Activated T-cell treated with anti-CD3 and anti-CD28 coated beads, Interleukin-2, amount 50 U/mL, for 72 hours (primary cell): ENCODE measurements at places on chromosomes 16 and 17.
A peak's percentile ranks its signal among the peaks of the same experiment; 100 is the strongest.

DNA sequence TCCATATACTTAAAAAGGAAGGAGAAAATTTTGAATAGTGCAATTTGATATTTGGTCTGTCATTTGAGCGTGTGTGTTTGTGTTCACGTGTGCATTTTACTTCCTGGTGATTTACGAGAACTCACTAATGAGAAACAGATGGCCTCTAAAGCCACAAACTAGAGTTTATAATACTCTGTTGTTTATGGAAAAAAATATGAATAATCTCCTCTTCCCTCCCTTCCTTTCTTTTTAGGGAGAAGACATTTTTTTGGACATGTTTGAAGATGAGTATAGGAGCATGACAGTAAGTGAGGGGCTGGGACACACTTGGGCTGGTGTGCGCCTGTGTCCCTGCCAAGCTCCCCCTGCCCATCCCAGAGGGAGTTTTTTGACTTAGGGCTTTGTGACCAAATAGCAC lies 102.7 kb downstream of the CLEC16A start:
- no peaks in the 10 kb centered on the region for H3K27me3 ChIP-seq
- H3K36me3 ChIP-seq = peaks cover 31% of the 10 kb centered on the region
- H3K27ac ChIP-seq = peak overlapping the region; percentile 68
- H3K4me3 ChIP-seq = no peak overlapping the region
- no peak for DNase-seq

- no peak overlapping the region for H3K4me3 ChIP-seq
- peaks cover 10% of the 10 kb centered on the region for H3K4me1 ChIP-seq
- no peak for DNase-seq
- H3K27ac ChIP-seq = no peak overlapping the region
- H3K36me3 ChIP-seq = no peaks in the 10 kb centered on the region
Measured at GRCh38 chr17:39663688-39664580, 1.2 kb upstream of the TCAP start.

DNA sequence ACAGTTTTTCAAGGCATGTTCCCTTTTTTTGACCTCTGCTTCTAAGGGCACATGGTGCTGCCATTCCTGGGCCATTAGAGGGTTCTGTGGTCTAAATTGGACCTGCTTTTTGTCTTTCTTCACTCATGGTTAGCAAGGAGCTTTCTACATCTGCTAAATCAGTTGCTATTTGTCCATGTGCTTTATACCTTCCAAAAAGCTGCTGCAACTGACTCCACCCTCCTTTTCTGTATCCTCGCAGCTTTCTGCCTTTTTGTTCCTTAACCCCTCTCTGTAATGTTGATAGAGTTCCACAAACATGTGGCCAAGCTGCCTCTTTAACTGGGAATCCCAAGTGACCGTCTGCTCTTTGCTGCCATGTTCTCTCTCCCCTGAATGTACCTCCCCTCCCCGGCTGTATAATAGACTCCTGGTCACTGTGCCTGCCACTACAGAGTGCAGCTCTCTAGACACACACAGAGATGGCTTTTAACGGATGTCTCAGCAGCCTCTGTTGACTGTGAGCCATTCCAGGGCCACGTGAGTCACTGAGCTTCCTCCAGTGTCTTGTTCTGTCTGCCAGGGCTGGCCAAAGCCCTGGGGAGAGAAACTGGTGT lies 57.4 kb upstream of the TEKT3 start:
- H3K4me3 ChIP-seq = no peak overlapping the region
- no peak for DNase-seq
- peaks cover 22% of the 10 kb centered on the region for H3K27me3 ChIP-seq
- H3K27ac ChIP-seq = no peak overlapping the region

DNA sequence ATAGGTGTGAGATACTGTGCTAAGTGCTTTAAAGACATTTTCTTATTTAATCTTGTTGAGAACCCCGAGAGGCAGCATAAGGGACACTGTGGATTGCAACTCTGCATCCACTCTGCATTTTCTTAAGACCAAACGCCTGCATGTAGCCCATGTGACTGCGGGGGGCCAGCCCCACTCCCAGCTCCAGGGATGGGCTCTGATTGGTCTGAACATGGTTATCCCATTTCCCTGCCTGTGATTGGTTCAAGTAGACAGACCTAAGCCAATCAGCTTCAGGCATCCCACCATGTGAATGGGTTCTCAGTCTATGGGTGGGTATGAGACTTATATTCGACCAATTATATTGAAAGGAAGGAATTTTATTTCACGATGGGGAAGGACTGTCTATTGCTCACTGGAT lies 33.2 kb upstream of the USP7 start:
- no peaks in the 10 kb centered on the region for H3K4me1 ChIP-seq
- no peak overlapping the region for H3K27ac ChIP-seq
- no peaks in the 10 kb centered on the region for H3K27me3 ChIP-seq
- no peak overlapping the region for H3K4me3 ChIP-seq
- no peak for DNase-seq
- no peaks in the 10 kb centered on the region for H3K36me3 ChIP-seq

DNA sequence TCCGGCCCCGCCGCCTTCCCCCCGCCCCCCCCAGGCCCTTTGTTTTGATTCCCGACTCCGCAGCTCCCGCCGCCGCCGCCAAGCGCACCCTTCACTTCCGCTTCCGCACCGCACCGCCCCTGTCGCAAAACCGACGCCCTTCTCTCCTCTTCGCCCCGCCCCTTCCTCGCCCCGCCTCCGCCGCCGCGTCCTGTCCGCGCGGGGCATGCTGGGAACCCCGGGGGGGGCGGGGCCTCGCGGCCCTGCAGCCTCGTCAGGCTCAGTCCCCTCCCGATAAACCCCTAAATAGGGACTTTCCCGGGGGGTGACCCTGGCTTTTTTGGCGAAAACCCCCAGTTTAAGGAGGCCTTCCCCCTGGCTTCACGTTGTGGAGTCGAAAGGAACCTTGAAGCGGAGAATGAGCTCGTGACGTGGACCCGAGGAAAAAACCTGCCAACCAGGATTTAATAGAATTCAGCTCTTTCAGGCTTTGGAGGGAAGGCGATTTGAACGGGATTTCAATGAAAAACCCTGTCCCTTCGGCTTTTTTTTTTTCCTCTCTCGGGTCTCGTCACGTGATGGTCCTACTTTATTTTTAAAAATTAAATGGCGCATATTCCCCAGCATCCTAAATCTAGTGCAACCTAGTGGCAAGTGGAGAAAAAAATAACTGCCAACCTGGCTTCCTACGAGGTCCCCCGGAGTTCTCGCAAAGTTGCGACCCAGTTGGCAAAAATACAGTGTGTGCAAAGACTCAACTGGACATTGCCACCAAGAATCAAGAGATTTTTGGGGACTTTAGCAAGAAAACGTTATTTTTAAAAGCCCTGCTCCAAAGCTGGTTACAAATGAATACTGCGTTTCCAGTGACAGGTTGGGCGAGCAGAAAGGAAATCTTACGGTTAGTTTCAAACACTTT lies at the start of gene MARF1:
Gene MARF1, minus strand, starts transcription at position 107 of the 898 bp plus-strand sequence. CDS start 3,921 bp downstream, outside the sequence.
- peaks cover 66% of the 10 kb centered on the region for H3K4me1 ChIP-seq
- H3K36me3 ChIP-seq = peaks cover 12% of the 10 kb centered on the region
- peak; percentile 100 for DNase-seq
- no peaks in the 10 kb centered on the region for H3K27me3 ChIP-seq
- H3K27ac ChIP-seq = peak within 1 kb of the TSS; percentile 100

- no peaks in the 10 kb centered on the region for H3K36me3 ChIP-seq
- no peaks in the 10 kb centered on the region for H3K4me1 ChIP-seq
- H3K27me3 ChIP-seq = peaks cover 31% of the 10 kb centered on the region
- no peak overlapping the region for H3K4me3 ChIP-seq
- H3K27ac ChIP-seq = no peak overlapping the region
- no peak for DNase-seq
Measured at GRCh38 chr17:45761957-45762565, 22.1 kb upstream of the CRHR1 start.

GRCh38 chr16:62638964-62639870 lies 603.0 kb upstream of the CDH8 start:
- no peaks in the 10 kb centered on the region for H3K4me1 ChIP-seq
- no peak overlapping the region for H3K4me3 ChIP-seq
- H3K27me3 ChIP-seq = no peaks in the 10 kb centered on the region

DNA sequence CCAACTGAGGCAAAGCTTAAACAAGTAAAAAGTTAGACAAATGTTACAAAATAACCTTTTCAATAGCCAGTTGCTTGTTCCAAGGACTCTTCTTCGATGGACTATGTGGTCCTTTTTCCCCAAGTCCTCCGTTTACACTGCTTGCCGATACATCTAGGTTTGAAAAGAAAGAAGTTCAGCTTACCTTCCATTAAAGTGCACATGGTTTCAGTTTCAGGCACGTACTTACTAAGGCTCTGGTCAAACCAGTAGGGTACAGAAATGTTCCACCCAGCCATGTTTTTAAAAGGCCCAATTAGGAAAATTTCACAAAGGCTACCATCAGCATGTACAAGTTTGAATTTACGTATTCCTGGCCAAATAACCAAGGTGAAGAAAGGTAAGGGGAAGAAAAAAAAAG lies 2.1 kb downstream of the SRSF2 start:
- H3K27ac ChIP-seq = peak overlapping the region; percentile 97
- peaks cover 40% of the 10 kb centered on the region for H3K36me3 ChIP-seq
- no peaks in the 10 kb centered on the region for H3K27me3 ChIP-seq
- peak overlapping the region; percentile 94 for H3K4me3 ChIP-seq

- peak overlapping the region; percentile 29 for H3K4me3 ChIP-seq
- peaks cover 17% of the 10 kb centered on the region for H3K4me1 ChIP-seq
- H3K27me3 ChIP-seq = no peaks in the 10 kb centered on the region
Measured at GRCh38 chr16:972316-973002, 1.7 kb upstream of the LMF1 start.

DNA sequence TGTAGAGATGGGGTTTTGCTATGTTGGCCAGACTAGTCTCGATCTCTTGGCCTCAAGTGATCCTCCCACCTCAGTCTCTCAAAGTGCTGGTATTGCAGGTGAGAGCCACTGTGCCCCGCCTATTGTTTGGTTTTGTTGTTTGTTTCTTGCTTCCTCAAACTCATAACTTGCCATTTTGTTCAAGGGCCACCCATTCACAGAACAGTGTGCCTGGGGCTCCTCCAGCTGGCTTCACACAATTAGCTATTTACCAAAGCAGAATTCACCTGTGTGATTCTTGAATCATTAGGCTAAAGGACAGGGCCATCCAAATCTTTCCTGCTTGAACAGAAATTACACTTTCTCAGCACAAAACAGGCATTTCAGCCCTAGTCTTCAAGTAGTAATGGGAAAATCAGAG lies 7.2 kb downstream of the ABHD15 start:
- H3K27ac ChIP-seq = no peak overlapping the region
- H3K4me3 ChIP-seq = no peak overlapping the region
- DNase-seq = no peak
- H3K36me3 ChIP-seq = peaks cover 3% of the 10 kb centered on the region

- no peak overlapping the region for H3K27ac ChIP-seq
- H3K4me3 ChIP-seq = no peak overlapping the region
- DNase-seq = no peak
- no peaks in the 10 kb centered on the region for H3K27me3 ChIP-seq
- H3K36me3 ChIP-seq = no peaks in the 10 kb centered on the region
Measured at GRCh38 chr17:49515196-49515770, 20.2 kb downstream of the NGFR start.

- peaks cover 89% of the 10 kb centered on the region for H3K4me1 ChIP-seq
- no peak for DNase-seq
- peaks cover 15% of the 10 kb centered on the region for H3K36me3 ChIP-seq
- peak overlapping the region; percentile 70 for H3K27ac ChIP-seq
Measured at GRCh38 chr17:75394332-75394918, 11.1 kb downstream of the GRB2 start.

- peaks cover 5% of the 10 kb centered on the region for H3K4me1 ChIP-seq
- DNase-seq = no peak
- H3K4me3 ChIP-seq = no peak overlapping the region
- no peak overlapping the region for H3K27ac ChIP-seq
- H3K27me3 ChIP-seq = no peaks in the 10 kb centered on the region
Measured at GRCh38 chr16:75235721-75236193, 15.7 kb downstream of the BCAR1 start.

GRCh38 chr17:20989991-20990855 lies 52.6 kb downstream of the USP22 start:
- no peak overlapping the region for H3K4me3 ChIP-seq
- H3K27ac ChIP-seq = no peak overlapping the region
- H3K4me1 ChIP-seq = no peaks in the 10 kb centered on the region

- no peaks in the 10 kb centered on the region for H3K27me3 ChIP-seq
- no peaks in the 10 kb centered on the region for H3K36me3 ChIP-seq
- H3K27ac ChIP-seq = no peak overlapping the region
- DNase-seq = no peak
- H3K4me1 ChIP-seq = no peaks in the 10 kb centered on the region
Measured at GRCh38 chr16:65312795-65313194, 190.9 kb upstream of the CDH11 start.

DNA sequence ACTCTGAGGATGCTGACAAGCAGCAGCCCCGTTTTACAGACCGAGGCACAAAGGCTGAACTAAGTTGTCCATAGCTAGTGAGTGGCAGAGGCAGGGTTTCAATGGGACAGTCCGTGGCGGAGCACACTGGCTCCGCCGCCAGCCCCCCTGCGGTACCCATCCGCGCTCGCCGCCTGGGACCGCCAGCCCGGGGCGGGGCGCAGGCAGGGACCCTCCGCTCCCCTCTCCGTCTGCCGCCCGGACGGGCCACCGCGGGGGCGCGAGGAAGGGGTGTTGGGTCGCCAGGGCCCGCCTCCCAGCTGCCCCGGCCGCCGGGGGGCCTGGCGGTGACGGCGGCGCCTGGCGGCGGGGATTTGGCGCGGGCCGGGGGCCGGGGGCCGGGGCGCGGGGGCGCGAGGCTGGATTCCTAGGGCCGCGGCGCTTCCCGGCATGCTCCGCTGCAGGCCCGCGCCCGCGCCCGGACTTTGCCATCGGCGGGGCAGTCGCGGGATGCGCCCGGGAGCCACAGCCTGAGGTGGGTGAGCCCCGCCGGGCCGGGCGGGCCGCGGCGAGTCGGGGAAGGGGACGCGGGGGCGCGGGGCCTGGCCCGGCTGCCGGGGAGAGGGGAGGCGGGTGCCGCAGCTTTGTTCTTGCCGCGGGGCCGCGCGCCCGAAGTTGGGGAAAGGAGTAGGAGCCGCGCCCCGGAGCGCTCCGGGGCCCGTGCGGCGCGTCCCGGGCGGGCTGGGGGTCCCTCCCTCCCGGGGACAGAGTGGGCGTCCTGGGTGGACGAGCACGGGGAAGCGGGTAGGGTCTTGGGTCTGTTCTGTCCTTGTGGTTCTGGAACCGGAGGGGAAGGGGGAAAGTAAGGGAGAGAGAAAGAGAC lies at the start of gene TMEM98:
Gene TMEM98, plus strand, starts transcription at position 430 of the 862 bp plus-strand sequence. CDS start 3,376 bp downstream, outside the sequence.
- H3K27me3 ChIP-seq = peaks cover 8% of the 10 kb centered on the region
- no peaks in the 10 kb centered on the region for H3K4me1 ChIP-seq
- H3K36me3 ChIP-seq = no peaks in the 10 kb centered on the region
- peak within 1 kb of the TSS; percentile 62 for H3K4me3 ChIP-seq

DNA sequence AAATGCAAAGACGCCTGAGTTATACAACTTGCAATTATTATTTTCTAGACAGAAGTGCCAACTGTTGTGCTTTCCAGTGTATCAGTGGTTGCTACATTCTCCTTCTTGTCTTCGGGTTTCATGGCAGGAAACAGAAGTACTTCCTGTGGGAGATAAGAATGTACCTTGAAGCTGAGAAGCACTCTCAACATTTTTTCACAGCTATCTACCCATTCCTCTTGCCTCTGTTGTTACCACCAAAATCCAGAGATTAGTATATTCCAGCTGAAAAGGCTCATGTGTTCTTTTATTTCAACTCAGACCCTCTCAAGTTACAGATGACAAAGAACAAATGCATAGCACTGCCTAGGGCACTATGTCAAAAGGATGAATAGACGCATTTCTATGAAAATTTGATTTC lies 4.8 kb upstream of the ADAT1 start:
- H3K4me1 ChIP-seq = peaks cover 29% of the 10 kb centered on the region
- peaks cover 56% of the 10 kb centered on the region for H3K36me3 ChIP-seq
- H3K27me3 ChIP-seq = no peaks in the 10 kb centered on the region
- DNase-seq = no peak
- no peak overlapping the region for H3K4me3 ChIP-seq
